NCI-H187 treated with DMSO at 0.1 percent for 48 hours (cell line): ENCODE measurements at places on chromosomes 11 and 22.

DNA sequence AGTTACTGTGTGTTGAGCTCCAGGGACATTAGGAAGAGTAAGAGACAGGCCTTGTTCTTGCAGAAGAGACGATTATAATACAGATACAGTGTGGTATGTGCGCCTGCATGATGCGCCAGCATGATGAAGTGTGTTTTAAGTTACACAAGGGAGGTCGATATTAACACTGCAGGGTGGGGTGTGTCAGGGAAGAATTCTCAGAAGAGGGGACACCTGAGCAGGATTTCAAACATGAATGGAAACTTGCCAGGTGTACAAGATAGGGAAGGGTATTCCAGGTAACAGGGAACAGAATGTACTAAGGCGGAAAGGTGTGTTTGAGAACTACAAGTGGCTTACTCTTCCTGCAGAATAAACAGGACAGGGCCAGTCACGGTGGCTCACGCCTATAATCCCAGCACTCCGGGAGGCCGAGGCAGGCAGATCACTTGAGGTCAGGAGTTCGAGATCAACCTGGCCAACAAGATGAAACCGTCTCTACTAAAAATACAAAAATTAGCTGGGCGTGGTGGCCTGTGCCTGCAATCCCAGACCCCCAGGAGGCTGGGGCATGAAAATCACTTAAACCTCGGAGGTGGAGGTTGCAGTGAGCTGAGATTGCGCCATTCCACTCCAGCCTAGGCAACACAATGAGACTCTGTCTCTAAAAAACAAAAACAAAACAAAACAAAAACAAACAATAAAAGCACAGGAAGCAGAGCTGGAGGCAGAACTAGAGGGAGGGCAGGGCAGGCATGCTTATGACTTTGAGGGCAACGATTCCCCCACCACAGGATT is 59.0 kb downstream of the SYN3 start:
- DNase-seq, result no peak

DNA sequence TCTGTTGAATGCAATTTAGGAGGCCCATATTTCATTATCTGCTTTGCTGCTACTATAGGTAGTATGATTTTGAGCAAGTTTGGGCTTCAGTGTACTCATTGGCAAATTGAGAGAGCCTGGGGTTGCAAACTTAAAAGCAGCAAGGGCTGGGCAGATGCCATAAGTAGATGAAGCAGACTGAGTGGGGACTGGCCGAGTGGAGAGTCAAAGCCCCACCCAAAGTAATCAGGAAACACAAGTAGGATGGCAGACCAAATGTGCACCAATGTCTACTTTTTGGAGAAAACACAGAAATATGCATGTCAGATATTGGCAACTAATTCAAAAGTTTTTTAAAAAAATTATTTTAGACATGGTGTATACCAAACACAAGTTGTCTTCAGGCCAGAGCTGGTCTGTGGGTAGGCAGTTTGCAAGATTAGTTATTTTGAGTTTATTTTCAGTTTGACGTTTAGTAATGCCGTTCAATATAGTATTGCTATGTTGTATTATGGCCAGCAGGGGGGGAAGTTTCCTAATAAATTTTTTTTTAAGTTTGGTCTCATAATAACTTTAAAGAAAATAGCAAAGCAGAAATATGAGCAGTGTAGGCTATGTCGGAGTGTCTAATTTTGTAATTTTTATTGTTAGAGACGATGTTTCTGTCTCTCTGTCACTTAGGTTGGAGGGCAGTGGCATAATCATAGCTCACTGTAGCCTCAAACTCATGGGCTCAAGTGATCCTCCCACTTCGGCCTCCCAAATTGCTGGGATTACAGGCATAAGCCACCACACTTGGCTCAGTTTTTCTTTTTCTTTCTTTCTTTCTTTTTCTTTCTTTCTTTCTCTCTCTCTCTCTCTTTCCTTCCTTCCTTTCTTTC is 105.1 kb downstream of the HIPK3 start:
- peak; percentile 43 for DNase-seq

- DNase-seq, result no peak
These were observed 31.4 kb downstream of the PLAAT5 start for GRCh38 chr11:63459586-63459985.

DNA sequence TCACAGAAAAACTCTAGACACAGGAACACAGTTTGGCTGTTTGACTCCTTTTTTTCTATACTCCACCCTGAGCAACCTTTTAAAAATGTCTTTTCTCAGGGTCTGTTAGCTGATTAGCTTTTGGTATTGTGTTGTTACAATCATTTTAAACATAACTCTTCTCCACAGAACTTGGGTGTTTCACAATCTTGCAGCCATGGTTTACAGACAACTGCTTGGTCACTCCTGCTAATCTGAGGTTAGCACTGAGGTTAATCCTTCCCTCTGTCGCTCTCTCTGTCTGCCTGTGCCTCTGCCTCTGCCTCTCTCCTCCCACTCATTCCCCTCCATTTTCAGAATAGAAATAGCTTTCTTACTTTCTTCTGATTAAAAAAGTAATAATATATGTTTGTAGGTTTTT is 62.4 kb upstream of the ZBED5 start:
- DNase-seq, result no peak

DNA sequence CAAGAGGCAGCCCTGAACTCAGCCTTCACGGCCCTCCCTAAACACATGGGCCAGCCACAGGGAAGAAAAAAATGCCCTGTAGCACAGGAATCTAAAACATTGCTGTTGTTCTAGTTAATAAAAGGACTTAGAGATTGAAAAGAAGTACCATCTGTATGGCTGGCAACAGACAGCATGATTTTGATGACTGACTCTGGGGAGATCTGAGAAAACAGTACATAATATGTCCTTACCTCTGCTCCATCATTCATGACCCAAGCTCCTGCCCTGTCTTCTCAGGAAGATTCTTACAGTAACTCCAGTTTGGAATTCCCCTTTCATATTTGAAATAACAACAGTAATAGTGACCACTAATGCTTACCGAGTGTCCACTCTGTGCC is 244.2 kb downstream of the ETS1 start:
- no peak for DNase-seq
